SJSA1 (cell line): ENCODE measurements at places on chromosomes 4 and X.

GRCh38 chr4:99462875-99463464 lies 27.8 kb upstream of the ADH7 start:
- DNase-seq: peak; percentile 45

DNA sequence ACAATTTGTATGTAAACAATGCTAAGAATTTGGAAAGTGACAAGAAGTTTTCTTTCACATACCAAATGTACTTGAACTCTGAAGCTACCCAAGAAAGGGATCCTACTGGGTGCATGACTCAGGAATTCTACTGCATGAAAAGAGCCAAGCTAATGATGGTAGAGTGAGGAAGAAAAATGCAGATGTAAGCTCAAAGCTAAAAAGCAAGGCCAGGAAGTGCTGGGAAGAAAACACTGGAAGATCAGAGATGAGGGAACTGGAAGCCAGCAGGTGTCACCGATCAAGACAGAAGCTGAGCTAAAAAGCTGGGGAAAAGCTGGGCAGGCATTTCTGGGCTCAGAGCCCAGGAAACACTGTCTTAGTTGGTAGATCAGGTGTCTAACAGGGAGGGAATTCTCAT lies 449.1 kb downstream of the NKX6-1 start:
- DNase-seq: no peak

GRCh38 chr4:19993242-19993641 lies 258.5 kb upstream of the SLIT2 start:
- no peak for DNase-seq

DNA sequence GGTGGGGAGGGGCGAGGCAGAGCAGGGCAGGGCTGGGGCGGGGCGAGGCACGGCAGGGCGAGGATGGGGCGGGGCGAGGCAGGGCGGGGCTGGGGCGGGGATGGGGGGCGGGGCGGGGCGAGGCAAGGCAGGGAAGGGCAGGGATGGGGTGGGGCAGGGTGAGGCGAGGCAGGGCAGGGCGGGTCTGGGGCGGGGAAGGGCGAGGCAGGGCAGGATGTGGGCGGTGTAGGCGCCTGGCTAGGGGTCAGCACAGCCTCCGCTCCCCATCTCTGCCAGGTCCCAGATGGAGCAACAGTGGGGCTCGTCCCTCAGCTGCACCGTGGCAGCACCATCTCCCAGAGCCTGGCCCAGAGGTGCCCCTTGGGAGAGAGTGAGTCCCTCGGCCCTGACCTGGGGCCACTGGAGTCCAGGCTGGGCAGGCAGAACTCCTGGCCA lies 4.2 kb upstream of the SRPK3 start:
- DNase-seq: no peak

DNA sequence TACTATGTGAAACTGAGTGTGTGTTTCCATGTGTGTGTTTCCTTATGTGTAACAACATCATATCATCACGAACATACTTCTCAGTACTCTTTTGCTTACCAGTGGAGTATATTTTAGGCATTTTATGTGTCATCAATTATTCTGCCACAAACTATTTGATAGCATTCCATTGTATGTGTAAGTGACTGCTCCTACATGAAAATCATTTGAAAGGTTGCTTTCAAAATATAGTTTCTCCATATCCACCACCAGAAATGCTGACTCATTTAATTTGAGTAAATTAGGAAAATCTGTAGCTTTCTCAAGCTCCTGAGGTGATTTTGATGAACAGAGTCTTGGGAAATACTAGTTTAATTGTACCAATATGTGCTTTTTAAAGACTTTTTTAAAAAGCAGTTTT lies 376.2 kb downstream of the PCDH18 start:
- DNase-seq: no peak

- DNase-seq: no peak
Observed at GRCh38 chr4:87521319-87521718, 7.9 kb downstream of the SPARCL1 start.

- DNase-seq: no peak
Observed at GRCh38 chrX:150813922-150814321, 84.5 kb downstream of the CD99L2 start.

DNA sequence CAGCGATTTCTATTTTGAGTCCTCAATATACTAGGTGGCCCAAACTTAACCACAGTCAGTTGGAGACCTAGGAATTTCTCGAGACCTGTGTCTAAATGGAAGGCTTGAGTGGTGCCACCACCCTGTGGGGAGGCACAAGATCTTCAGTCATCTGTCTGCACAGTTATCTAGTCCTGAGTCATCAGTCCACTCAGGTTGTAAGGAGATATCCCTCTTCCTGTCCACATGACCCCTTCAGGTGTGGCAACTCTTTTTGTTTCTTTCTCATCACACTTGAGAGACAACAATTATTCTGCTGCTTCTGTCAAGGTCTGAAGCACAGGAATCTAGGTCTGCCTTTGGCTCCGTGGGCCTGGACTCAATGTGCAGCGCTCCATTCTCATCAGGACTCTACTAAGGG lies 64.4 kb upstream of the IBSP start:
- no peak for DNase-seq

- no peak for DNase-seq
Observed at GRCh38 chr4:105225500-105225899, 78.8 kb downstream of the TET2 start.

GRCh38 chr4:16218950-16219349 lies 7.3 kb downstream of the TAPT1 start:
- DNase-seq: no peak

DNA sequence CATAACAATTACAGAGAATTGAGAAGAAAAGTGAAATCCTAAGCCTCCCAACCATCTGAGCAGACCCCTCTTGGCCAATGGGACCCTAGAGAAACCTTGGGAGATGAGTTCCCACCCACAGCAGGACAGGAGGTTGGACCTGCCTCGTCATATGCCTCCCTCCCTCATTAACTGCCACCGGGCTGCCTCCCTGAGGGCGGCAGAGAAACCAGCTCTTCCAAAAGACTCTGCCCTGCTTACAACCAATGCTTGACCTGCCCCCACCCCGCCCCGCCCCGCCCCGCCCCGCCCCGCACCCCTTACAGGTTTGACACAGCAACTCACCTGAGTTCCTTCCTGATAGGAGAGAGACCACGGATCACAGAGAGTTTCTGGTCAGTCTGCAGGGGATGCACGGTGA lies 86.1 kb downstream of the ADRA2C start:
- no peak for DNase-seq

DNA sequence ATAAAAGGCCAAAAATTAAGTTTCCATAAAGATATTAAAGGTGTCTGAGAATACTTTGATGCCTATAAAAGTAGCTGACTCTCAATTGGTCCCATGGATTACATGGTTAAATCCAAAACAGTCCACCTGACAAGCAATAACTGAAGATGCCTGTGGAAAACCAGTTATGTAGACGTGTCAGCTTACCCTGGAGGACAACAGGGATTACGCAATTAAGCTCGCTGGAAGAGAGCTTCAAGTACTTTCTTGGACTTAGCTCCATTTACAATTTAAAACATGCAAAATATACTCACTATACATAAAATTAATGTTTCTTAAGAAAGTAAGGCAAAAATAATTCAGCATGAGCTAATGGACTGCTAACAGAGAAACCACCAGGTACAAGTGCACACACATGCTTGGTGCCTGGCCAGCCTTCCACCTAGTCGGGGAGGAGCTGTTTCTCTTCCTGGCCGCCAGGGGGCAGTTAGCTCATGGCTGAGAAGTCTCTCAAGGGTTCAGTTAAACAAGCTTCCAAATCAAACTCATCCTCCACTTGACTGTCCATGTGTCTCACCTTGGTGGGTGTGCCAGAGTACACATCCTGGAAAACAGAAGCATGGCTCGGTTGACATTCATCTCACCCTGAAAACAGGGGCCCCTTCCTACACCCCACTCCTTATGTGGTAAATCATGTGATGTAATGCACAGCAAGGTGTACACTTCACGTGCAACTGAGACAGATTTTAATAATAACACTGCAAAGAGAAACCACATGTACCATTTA lies 9.2 kb upstream of the FAM53A start:
- DNase-seq: peak; percentile 50

DNA sequence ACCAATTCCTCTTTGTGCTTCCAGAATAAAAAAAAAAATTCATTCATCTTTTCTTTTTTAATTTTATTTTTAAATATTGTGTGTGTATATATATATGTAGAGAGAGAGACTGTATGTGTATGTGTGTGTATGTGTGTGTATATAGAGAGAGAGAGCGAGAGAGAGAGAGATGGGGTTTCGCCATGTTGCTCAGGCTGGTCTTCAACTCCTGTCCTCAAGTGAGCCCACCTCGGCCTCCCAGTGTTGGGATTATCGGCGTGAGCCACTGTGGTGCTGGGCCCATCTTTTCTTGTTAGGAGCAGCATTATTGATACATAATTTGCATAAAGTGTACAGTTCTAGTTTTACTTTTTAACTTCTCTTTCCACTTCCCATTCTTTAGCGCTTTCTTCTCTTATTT lies 33.6 kb downstream of the KDM6A start:
- no peak for DNase-seq

DNA sequence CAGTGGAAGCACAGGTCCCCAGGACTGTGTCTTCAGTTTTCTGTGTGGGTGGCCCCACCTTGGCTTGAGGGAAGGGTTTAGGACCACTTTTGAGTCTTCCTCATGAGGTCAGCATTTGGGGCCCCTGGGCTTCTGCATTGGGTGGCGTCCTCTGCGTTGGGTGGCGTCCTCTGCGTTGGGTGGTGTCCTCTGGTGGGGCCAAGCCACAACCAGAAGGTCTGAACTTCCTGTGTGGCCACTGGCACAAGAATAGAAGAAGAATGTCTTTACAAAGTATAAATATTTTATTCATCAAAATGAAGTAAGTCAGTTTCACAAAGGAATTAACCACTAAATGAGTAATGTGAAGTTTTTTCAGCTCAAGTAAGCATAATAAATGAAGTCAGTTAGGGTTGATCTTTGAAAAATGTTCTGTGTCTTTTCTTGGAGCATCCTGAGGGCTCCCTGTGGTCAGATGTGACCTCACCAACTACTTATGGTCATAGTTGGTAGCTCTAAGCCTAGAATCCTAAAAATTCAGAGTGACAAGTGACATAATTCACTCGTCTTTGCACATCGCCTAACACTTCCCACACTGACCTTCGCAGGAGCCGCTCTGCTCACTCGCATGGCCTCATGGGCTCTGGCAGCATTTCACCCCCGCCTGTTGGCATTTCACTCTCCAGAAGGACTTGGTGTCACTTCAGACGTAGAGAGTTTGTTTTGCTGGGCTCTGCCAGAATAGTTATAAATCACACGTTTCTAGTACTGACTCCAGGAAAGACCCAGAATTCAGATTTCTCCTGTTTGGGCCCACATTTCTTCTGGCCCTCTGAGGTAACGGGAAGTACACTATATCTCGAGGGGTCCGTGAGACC lies 39.0 kb upstream of the HGFAC start:
- DNase-seq: peak; percentile 94

DNA sequence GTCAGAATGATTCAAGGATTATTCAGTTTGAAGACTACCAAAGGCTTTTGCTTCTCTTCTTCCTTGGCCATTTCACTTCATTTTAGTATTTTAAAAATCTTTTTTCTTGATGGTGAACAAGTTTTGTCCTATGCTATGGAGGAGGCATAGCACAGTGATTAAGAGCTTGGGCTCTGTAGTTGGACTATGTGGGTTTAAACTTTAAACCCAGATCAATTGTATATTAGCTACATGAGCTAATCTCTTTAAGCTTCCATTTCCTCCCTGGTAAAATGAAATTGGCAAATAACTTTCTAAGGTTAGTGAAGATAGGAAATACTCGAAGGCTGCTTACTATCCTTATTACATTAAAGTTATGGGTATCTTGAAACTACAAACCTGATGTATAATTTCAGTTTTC lies 23.8 kb upstream of the C4orf51 start:
- no peak for DNase-seq

DNA sequence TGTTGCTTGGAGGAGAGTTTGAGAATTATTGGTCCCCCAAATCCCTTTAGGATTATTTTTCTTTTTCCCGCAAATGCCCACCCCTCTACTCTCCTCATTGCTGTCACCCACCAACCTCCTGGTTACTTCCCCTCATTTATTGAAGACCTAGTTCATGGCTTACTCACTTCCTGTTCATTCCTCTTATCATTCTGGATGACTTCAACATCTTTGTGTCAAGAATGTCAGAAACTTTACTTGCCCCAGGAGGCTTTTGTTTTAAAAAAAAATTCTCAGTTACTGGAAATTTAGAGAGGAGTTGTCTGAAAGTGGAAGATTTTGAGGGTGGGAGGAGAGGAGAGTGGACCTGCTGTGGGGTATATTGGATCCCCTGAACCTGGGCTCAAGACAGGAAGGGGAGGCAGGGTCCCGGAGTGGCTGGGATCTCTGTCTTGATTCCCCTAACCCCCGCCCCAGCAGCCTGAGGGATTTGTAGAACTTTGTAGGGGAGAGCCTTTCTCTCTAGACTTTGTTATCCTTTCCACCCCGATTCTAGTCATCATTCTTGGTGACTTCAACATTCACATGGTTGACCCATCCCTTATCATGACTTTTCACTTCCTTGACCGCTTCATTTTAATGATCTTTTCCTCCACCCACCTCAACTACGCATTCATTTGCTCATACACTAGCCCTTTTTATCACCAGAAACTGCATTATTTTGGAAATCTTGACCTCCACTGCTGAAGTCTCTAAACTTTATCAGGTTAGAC lies 69.9 kb upstream of the ESX1 start:
- DNase-seq: no peak

GRCh38 chrX:149638860-149639259 lies 7.3 kb upstream of the TMEM185A start:
- peak; percentile 66 for DNase-seq
